Naive thymus-derived CD8-positive, alpha-beta T cell (primary cell): ENCODE measurements at places on chromosomes 6 and 20.

GRCh38 chr6:156949376-156949775, 172.2 kb downstream of the ARID1B start:
- no peak for DNase-seq

GRCh38 chr6:22112461-22112860, 184.4 kb downstream of the PRL start:
- no peak for DNase-seq

DNA sequence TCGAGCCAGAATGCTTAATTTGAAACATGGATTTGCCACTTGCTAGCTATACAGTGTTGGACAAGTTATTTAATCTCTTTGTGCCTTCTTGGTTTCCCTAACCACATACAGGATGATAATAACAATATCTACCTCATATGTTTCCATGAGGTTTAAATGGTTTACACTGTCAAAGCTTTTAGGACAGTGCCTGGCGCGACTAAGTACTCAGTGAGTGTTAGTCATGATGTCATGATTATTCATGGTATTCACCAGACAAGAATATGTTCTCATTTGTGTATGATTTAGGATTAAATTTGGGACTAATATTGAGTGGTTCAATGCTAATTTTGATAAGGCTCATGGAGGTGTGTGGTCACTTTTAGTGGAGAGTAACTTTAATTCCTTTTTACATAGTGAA, 167.4 kb downstream of the EYA4 start:
- DNase-seq, result no peak

DNA sequence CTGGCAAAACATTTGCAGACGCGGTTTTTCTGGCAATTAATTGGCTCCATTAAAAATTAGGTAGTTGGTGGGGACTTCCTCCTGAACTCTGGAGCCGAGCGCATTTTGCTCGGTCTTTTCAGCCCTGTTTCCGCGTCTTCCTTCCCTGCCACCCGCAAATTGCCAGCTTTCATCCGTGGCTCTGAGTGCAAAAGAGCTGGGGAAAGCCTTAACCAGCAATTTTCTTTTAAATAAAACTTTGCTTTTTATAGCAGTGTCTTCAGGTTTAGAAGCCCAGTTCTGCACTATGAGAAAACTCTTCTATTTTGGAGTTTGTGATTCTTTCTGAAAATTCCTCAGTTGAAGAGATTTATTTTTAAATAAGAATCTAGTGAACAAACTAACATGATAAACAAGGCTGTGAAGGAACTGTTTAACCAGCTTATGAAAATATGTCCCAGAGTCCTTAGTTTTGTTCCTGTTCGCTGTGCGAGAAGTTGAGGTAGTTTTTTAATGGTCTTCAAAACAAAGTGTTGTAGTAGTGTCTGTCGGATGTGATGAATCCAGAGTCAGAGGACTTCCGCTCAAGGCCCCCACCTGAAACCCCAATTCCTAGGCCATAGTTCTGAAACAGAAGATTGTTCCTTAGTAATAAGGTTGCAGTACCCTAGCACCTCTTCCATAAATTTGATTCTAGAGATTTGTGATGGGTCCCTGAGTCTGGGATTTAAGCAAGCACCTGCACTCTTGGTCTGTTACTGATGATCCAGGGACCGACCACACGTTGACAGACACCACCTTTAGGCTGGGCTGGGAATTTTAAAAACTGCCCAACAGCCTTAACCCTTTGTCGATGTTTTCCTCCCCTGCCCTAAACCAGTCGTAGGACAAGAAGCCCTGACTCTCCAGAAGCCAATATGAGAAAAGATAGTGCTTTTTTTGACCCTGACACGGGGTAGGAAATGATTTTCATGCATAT, 950 bp downstream of the KCTD20 start:
- no peak for DNase-seq

GRCh38 chr6:112927641-112928320, 580.7 kb downstream of the RFPL4B start:
- DNase-seq, result no peak

GRCh38 chr6:36959555-36960250, 5.2 kb downstream of the PI16 start:
- DNase-seq, result no peak

DNA sequence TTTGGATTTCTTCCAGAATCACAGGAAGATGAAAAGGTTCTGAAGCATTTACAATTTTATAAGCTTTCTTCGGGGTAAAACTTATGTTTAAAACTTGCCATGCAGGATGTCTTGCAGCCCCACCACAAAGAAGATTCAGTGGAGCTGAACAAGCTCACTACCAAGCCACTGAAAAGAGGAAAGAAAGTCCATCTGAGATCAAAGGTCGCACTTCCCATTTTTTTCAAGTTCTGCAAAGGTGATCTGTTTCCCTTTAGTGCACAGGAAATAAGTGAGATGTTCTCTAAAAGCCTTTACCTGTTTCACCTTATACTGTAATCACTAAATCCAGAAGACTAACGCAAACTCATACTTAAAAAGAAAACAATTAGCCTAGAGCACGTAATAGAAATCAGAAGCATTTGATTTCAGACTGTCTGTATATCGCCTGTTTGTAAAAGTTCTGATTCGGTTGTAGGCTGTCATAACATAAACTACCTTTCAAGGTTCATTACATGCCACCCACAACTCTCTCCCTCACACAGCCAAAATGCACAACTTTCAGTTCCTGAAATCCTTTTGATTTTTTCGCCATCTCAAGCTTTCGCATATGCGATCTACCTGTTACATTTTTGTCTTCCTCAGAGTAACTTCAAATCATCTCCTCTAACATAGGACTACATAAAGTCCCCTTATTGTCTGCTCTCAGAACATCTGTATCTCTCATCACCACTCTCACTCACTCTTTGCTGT, 1.8 kb downstream of the ECHDC1 start:
- DNase-seq, result no peak

DNA sequence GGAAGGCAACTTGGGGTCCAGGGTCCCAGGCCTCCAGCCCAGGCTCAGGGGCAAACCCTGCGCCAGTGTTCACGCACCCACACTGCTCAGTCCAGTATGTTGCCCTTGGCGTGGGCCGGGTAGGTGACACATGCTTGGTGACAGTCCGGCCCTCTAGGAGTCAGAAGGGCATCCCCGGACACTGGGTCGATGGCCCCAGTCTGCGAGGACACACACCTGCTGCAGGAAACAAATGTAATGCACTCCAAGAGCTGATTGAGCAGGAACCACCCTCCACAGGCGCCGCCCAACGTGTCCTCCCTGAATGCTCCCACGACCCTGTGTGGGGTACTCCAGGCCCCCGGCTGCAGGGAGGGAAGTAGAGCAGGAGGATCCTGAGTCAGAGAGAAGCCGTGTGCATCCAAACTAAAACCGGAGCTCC, 160.7 kb downstream of the DLL1 start:
- DNase-seq, result peak; percentile 45

GRCh38 chr6:50602292-50602691, 111.0 kb upstream of the TFAP2D start:
- DNase-seq, result peak; percentile 4

- DNase-seq, result no peak
Observed at GRCh38 chr6:156392648-156393047, 384.5 kb upstream of the ARID1B start.
